CD4-positive, alpha-beta T cell (primary cell): ENCODE measurements at places on chromosomes 5 and 9.

- DNase-seq = no peak
Measured at GRCh38 chr5:64331597-64332277, 166.1 kb downstream of the RNF180 start.

- no peak for DNase-seq
Measured at GRCh38 chr9:126232461-126232860, 94.2 kb upstream of the MVB12B start.

GRCh38 chr5:59800347-59800893 lies 93.1 kb downstream of the PDE4D start:
- no peak for DNase-seq

DNA sequence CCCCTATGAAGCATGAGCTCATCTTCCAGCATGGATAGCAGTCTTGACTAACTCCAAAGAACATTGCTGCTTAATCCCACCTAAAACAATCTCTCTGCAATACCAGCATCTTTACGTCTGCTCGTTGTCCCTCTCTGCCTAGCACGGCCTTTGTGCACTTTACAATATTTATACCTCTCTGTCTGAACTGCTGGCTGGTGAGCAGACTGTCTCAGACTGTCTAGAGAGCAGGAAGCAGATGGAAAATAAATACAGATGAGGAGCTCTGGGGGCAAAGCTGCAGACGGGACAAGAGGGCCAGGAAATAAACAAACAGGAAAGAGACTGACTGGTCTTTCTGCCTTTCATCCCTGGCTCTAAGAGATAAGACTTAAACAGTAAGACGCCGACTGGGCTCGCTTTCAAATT lies 224.8 kb downstream of the ENC1 start:
- DNase-seq = no peak

GRCh38 chr5:130871346-130872086 lies 293.5 kb downstream of the HINT1 start:
- peak; percentile 48 for DNase-seq

GRCh38 chr5:134625559-134625958 lies 7.1 kb downstream of the SAR1B start:
- no peak for DNase-seq

GRCh38 chr5:35899800-35900199 lies 38.6 kb downstream of the CAPSL start:
- DNase-seq = no peak

GRCh38 chr9:89532478-89532877 lies 34.6 kb upstream of the SEMA4D start:
- no peak for DNase-seq

GRCh38 chr5:112586596-112587062 lies 151.1 kb upstream of the APC start:
- DNase-seq = no peak

- no peak for DNase-seq
Measured at GRCh38 chr5:43243270-43243669, 51.2 kb downstream of the NIM1K start.

DNA sequence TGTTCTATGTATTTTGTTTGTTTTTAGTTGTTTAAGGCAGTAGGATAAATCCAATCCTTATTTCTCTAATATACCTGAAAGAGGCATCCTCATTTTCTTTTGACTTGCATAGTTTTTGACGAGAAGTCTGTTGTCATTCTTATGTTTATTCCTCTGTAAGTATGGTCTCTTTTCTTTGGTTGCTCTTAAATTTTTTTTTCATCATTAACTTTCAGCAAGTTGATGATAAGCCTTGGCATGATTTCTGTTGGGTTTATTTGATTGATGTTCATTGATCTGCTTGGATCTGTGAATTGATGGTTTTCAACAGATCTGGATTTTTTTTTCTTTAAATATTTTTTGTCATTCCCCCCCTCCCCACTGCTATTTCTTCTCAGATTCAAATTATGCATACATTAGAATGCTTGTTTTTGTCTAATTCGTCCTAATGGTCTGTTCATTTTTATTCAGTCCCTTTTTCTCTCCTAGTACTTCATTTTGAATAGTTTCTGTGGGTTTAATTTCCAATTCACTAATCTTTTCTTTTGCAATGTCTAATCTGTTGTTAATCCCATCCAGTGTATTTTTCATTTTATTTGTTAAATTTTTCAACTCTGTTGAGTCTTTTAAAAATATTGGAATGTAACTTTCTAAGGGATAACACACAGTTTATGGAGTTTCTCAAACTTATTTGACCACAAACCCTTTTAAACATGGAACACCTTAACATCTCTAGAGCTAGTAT lies 495.9 kb downstream of the CSNK1G3 start:
- no peak for DNase-seq

DNA sequence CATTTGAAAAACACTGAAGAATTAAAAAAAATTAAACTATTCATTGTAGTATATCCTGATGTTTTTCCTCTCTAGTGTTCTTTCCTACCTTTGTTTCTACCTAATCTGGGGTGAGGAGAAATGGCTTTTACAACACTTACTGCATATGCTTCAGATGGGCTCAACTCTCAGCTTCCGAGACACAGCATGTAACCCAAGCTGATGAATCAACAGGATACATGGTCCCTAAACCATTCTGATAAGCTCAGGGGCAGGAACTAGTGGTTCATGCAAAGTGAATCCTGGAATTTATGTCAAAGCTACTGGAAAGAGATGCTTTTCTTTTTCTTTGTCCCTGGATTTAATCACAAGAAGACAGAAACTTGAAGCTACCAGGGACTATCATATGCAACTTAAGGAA lies 672.5 kb upstream of the RORB start:
- DNase-seq = no peak

- no peak for DNase-seq
Measured at GRCh38 chr5:136065588-136065987, 36.8 kb downstream of the TGFBI start.

DNA sequence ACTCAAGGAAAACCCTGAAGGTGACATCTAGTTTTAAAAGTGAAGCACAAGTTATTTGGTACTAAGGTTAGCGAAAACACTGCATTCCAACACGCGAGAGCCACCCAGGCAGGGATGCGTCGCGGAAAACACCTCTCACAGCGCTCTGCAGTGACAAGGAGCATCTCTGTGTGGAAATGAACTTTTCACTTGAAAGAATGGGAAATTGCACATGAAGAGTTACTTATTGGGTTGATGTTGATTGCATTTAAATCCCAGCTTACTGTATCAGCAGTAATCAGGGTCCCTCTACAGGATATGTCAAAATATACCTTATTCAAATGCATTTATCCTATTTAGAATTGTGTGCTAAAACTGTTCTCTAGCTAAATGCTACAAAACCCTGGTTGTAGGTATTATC lies 144.4 kb downstream of the BNC2 start:
- DNase-seq = no peak

- DNase-seq = no peak
Measured at GRCh38 chr9:2338777-2339365, 282.7 kb upstream of the VLDLR start.
